ENCODE measurements at places on chromosomes 7 and 10.

DNA sequence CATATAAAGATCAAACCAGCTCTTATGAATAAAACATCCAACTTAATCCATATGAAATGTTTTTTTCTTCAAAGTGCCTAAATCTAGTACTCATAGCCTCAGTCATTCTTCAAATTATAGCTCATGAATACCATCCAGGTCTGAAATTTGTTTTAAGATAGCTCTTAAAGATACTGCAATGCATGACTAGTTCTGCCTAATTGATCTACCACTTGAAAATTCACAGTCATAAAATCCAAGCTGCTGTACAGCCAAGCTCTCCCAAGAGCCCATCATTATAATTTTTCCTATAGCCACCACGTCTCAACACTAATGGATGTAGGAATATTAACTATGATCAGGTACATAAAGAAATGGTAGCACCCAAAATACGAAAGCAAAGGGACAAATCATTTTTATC is 87.9 kb upstream of the RNF148 start:
- no peak for DNase-seq

DNA sequence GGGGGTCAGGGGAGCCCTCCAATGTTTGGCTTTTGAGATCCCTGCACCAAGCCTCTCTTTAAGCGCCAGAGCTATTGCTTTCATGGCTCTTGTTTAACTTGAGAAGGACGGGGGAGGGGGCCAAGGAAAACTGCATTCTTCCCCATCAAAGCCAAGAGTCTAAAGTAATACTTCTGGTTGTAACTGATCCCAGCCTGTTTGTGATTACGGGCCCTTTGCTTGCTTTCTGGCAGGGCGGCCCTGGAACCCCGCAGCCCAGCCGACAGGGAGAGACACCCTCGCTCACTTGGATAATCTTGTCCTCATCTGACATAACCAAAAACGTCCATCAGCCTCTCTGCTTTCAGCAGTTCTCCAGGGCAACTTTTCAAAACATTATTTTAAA is 154.7 kb downstream of the NEURL1 start:
- DNase-seq: no peak

DNA sequence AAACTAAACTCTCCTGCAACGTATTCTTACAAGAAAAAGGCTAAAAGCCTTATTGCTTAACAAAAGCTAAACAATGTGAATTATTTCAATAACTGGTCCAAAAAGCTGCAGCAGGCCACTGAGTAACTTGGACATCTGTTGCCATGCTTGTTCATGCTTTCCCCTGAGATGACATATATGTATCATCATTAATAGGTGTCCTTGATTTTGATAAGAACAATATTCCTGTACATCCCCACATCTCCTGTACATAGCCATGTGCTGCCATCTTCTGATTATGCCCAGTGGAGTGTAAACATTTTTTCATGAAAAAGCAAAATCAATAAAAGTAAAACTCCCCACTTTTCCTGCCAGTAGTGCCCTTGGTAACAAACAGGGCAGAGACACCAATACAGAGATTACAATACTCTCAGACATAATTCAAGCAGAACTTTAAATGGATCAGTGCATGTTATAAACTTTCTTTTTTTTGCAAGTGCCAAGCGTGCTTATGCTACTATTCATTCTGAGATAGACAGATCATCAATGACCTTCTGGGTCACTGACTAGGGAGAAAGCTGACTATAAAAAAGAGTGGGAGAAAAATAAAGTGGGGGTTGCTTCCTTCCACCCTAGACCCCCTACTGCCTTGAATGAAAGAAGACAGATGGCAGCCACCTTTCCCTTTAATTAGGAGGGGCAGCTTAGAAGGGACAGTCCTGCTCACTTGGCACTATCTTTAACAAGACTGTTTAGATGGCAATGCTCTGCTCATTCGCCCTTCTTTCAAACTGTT is 205.5 kb upstream of the KLF14 start:
- no peak for DNase-seq

- DNase-seq: no peak
Measured at GRCh38 chr7:47485640-47486435, 96.1 kb downstream of the TNS3 start.

DNA sequence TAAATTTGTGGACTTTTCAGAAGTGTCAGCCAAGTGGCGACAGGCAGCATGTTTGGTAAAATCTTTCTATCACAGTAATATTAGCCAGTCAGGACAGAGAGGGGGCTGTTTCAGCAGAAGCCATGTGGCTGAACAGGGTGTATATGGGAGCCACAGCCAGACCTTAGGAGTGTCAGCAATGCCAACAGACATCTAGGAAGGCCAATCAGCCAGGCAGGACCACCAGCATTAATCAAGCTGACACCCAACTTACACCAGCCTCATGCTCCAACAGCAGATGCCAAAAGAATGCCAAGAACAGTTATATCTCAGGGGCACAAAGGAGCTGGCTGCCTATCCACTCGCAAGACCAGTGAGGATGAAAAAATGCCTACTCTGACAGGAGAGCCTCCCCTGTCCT is 54.8 kb downstream of the RAPGEF5 start:
- DNase-seq: no peak

DNA sequence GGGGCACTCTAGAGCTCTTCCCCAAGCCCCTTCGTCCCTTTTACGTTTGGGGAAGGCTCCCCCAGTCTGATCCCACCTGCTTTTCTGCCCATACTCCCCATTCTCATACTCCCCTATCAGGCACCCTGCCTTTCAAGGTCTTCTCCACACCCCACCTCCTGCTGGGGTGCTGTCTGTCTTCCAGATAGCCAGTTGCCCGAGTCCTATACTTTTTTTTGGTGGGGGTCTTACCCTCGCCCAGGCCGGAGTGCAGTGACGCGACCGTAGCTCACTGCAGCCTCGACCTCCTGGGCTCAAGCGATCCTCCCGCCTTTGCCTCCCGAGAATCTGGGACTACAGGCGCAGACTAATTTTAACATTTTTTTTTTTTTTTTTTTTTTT is 775 bp upstream of the ABHD11 start:
- no peak for DNase-seq

DNA sequence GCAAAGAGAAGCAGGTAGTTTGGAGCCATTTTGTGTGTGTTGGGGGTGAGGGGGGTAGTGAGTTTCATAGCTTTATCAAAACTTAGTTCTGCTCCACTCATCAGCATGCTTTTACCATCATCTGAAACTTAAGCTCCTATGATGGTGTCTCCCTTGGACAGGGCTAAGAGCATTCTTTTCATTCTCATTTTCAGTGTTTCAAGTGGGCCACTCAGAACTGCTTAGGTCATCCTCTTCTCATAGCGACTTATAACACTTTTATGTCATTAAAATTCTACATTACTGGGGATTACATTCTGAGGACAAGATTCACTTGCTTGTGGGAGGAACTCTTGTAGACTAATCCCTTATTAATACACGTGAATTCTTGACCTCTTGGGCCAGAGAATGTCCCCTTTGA is 649.4 kb downstream of the SUGCT start:
- no peak for DNase-seq

DNA sequence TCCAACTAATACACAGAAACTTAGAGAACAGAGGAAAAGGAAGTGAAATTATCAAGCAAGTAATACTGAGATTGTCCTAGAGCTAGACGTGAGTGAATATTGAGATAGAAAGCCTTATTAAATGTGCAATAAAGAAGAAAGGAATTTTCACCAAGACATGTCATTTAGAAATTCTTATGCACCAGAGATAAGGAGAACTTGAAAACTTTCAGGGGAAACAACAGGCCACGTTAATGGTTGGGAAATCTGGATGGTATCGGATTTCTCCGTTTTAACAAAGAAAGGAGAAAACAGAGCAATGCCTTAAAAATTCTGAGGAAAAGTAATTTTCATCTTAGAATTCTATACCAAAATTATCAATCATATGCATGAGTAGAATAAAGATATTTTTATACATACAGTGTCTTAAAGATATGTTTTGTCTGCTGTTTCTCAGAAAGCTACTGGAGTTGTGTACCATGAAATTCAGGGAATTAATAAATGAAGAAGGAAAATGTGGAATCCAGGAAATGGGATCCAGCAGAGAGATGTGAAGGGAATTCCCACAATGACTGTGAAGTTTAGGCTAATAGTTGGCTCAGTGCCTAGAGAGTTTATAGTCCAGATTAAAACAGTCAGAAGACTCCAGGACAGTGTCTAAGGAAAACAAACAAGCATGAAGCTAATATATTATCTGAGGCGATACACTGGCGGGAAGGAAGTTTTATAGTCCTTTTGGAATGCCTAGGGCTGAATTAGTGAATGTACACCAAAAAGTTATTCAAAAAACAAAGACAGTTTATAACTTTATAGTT is 159.5 kb downstream of the PPP1R9A start:
- DNase-seq: no peak

DNA sequence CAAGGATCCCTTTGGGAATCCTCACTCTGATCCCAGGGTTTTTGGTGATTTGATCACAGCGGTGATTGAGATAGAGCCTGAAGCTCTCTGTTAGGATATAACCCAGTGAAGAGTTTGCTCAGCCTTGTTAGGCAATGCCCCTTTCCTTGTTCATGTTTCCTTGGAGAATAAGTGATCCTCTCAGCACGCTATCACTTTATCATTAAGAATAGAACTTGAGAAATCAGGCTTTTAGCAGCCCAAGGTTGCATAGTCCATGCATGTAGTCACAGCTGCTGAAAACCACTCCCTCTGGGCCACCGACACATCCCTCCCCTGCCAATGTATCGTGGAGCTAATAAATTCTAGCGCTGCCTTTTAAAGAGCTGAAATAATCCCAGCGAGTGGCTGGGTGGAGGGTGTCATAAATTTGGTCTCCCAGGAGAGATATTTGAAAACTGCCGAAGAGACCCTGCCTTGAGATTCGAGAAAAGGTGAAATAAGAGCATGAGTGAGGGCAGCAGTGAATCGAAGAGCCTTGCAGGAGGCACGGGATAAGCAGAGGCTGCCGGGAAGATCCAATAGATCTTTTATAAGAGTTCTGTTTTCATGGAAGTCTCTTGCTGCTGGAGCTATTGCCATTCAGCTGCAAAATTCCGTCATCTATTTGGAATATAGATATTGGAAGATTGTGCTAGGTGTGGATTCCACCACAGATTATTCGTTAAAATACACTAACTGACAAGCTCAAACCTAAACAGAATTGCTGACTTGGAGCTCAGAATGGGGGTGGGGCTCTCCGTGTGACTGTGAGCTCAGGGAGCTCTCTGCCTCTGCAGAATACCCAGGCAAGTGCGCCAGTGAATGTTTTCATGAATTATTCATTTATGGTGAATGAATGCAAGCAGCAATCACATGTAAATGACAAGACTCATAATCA is 249.8 kb downstream of the TRIL start:
- peak; percentile 66 for DNase-seq
